ENCODE measurements at places on chromosomes 6 and 20.

DNA sequence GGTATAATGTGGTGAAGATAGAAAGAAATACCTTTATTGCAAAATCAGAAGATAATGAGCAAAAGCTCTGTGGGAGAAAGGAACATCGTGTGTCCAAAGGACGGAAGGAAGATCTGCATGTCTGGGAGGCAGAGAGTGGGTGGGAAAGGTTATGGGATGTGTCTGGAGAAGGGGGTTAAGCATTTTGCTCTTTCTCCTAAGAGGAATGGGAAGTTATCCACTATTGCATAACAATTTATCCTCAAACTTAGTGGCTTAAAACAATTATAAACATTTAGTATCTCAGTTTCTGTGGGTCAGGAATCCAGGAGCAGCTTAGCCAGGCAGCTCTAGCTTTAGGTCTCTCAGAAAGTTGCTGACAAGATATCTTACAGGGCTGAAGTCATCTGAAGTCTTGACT, 229.1 kb upstream of the CITED2 start:
- no peak for DNase-seq
- no peak overlapping the region for H3K4me3 ChIP-seq
- no peaks in the 10 kb centered on the region for H3K36me3 ChIP-seq
- H3K4me1 ChIP-seq: peaks cover 32% of the 10 kb centered on the region
- no peaks in the 10 kb centered on the region for H3K27me3 ChIP-seq
- no peak overlapping the region for H3K27ac ChIP-seq

DNA sequence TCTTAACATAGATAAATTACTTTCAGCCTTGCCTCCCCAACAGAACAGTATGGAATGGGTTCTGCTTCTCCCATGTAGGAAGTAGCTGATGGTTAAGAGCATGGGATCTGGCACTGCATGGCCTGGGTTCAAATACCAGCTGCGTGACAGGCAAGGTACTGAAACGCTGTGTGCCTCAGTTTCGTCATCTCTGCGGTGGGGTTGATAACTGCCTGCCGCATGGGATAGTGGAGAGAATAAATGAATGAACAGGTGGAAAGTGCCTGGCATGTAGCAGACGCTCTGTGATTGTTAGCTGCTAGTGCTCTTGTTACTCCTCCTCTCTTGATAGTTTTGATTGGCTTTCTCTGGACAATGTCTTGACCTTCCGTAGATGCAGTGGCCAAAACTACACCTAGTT, 213.3 kb downstream of the ZDHHC14 start:
- peaks cover 5% of the 10 kb centered on the region for H3K4me1 ChIP-seq
- no peak overlapping the region for H3K4me3 ChIP-seq
- no peaks in the 10 kb centered on the region for H3K27me3 ChIP-seq
- peak; percentile 68 for DNase-seq
- H3K27ac ChIP-seq: no peak overlapping the region
- no peaks in the 10 kb centered on the region for H3K36me3 ChIP-seq

DNA sequence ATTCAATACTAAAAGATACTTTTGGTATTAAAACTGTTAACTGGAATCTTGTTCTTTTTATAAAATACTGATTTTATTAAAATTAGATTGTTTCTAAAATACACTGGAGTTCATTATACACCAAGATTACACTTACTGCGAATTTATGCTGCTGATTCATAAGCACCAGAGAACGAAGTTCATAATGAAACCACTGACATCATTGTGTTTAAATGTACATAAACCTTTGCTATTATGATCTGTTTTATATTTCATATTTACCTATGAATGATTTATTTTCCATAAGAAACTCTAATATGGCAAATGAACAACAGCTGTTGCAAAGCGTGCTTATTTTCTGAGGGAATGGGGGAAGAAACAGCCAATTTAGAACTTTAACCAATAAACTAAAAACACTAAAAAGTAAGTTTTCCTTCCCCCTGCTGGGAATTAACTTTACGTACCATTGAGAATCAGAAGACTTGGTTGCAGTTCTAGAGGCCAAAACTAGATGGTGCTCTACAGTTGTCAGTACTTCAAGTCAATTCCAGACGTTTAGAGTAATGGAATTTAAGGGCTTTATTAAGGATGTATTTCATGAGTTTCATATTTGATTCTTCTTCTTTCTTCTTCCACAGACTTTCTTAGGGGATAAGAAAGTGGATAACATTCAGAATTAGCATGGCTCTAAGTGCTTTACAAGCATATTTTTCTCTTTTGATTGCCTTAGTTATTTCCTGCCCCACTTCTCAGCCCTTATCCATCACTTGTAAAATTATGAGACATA, 30.8 kb upstream of the COL19A1 start:
- peak overlapping the region; percentile 44 for H3K4me3 ChIP-seq
- H3K27me3 ChIP-seq: peaks cover 49% of the 10 kb centered on the region
- no peaks in the 10 kb centered on the region for H3K4me1 ChIP-seq
- no peaks in the 10 kb centered on the region for H3K36me3 ChIP-seq
- no peak for DNase-seq

DNA sequence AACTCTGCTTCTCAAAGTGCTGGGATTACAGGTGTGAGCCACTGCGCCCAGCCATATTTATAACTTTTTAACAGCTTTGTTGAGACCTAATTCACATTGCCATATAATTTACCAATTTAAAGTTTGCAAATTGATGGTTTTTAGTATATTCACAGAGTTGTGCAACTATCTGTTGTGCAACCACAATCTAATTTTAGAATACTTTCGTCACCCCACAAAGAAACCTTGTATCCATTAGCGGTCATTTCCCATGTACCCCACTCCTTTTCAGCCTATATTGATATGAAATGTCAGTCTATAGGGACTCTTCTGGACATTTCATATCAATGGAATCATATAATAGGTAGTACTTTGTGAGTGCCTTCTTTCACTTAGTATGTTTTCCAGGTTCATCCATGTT, 55.8 kb downstream of the FOXO3 start:
- no peak overlapping the region for H3K27ac ChIP-seq
- H3K27me3 ChIP-seq: no peaks in the 10 kb centered on the region
- no peak for DNase-seq
- H3K4me1 ChIP-seq: peaks cover 73% of the 10 kb centered on the region
- peaks cover 7% of the 10 kb centered on the region for H3K36me3 ChIP-seq

GRCh38 chr20:49631061-49631716, 63.3 kb upstream of the PTGIS start:
- peaks cover 8% of the 10 kb centered on the region for H3K4me1 ChIP-seq
- H3K27me3 ChIP-seq: peaks cover 2% of the 10 kb centered on the region
- H3K36me3 ChIP-seq: peaks cover 23% of the 10 kb centered on the region
- DNase-seq: no peak
- peak overlapping the region; percentile 62 for H3K27ac ChIP-seq

DNA sequence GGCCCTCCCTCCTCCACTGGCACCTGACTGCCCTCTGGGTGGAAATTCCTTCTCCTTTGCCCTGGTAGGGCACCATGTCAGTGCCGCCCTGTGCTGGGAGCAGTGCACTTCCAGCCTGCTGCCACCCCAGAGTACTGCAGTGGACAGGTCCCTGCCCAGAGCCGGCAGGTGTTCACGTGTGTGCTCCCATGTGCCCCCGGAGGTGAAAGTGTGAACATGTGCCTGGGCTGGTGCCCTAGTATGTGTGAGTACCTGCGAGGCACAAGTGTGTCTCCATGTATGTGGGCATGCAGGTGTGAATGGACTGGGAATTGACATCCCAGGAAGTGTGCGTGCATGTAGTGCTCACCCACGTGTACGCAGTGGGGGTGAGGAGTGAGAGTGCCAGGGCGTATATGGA, 29.4 kb downstream of the SDCBP2 start:
- no peaks in the 10 kb centered on the region for H3K4me1 ChIP-seq
- peaks cover 9% of the 10 kb centered on the region for H3K36me3 ChIP-seq
- H3K27ac ChIP-seq: no peak overlapping the region
- no peak for DNase-seq

DNA sequence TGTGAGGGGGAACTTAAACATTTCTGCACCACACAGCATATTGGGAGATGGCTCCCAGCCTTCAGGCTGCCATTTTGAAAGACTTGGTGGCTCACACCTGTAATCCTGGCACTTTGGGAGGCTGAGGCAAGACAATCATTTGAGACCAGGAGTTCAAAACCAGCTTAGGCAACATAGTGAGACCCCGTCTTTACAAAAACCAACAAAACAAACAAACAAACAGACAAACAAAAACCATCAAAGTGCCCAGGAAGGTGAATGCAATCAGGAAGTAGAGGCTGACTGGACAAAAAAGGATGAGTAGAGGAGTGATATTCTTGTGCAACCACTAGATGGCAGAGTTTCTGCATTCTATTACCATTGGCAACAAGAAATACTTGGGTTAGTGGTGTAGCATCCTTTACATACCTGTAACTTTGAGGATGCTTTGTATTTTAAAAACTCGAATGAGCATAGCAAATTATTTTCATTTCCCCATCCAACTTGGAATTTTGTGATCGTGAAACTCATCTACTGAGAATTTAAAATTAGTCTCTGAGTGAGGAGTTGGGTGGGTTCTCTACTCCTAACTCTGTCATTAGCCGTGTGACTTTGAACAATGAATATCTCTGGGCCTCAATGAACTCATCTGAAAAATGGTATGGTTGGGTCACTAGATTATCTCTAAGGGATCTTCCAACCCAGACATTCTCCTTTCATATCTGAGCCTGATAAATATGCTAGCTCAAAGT, 84.4 kb downstream of the CRYBG1 start:
- H3K27me3 ChIP-seq: peaks cover 43% of the 10 kb centered on the region
- no peak overlapping the region for H3K27ac ChIP-seq

- H3K4me1 ChIP-seq: no peaks in the 10 kb centered on the region
- DNase-seq: no peak
- H3K36me3 ChIP-seq: no peaks in the 10 kb centered on the region
- no peaks in the 10 kb centered on the region for H3K27me3 ChIP-seq
Measured at GRCh38 chr6:164252948-164253347, 838.4 kb downstream of the QKI start.

DNA sequence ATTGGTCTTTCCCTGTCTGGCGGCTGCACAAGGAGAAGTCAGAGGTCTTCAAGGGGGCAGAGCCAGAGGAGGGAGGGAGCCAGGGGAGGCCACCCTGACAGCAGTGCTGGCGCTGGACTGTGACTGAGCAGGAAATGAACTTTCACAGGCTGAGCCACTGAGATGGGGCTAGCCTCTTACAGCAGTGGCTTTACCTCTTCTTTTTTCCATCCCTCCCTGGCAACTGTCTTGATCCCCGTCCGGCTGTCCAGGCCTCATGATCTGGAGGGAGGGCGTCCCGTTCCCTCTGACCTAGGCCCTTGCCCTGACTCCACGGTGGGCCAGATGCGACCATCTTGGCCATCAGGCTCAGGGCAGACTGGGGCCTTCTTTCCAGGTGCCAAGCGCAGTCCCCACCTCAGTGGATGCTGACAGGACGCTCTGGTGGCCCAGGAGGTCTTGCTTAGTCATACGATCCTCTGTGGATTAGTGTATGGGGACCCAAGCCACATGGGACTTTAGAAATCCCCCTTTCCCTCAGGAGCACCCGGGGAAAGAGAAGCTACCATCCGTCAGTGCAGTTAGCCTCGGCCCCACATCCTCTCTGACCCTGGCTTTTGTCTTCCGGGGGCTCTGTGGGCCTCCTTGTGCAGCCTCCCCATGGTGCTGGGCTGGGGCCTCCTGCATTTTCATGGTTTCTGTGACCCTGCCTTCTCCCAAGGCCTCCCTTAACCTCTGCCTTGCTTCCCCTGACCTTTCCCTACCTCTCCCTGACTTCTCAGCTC, 57.4 kb upstream of the CCDC167 start:
- no peak for DNase-seq
- H3K4me3 ChIP-seq: no peak overlapping the region
- H3K4me1 ChIP-seq: peaks cover 22% of the 10 kb centered on the region
- no peaks in the 10 kb centered on the region for H3K36me3 ChIP-seq
- no peak overlapping the region for H3K27ac ChIP-seq

DNA sequence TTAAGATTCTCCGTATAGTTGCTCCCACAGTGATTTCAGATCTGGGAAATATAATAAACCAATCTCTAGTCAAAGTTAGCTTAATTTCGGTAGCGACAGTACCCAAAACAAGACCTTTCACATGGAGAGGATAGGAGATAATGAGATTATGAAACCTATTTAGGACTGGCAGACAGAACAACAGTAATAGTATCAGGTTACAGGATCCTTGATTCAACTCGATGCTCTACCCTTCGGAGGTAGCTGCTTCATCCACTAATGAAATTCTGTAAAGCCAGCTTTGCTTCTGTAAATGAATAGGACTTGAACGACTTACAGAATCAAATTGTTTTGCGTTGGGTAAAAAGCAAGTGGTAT, 534 bp upstream of the AKIRIN2 start:
- H3K4me3 ChIP-seq: peak overlapping the region; percentile 99
- peaks cover 1% of the 10 kb centered on the region for H3K36me3 ChIP-seq
- H3K27ac ChIP-seq: peak overlapping the region; percentile 98
- H3K27me3 ChIP-seq: no peaks in the 10 kb centered on the region

DNA sequence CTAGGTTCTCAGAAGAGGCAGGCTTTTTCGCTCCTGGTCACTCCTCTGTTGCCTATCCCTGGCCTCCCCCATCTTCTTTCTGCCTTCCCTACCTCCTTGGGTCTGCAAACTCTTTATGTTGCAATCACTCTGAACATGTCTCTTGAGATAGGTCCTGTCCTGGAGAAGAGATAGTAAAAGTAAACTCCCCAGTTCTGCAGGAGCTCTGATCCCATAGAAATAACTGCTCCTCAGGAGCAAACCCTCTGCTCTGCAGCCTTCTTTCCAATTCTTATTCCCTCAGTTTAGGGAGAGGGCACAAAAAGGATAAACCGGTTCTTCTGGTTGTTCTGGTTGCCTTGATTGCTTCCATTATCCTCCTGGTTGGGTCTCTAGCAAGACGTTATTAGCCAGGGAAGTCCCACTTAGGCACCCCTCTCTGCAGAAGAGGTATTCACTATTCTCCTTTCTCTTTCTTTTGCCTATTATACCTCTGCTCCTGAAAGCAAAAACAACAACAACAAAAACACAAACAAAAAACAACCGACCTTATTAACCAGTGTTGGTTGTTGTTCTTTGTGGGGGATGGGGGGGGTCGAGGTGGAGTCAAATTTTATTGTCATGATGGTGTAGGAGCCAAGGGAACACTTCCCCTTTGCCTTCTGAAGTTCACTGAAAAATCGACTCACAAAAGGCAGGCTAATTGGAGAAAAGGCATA, 973 bp downstream of the TRIM38 start:
- peak overlapping the region; percentile 68 for H3K4me3 ChIP-seq
- DNase-seq: no peak
- peaks cover 44% of the 10 kb centered on the region for H3K4me1 ChIP-seq
- peak overlapping the region; percentile 70 for H3K27ac ChIP-seq
- no peaks in the 10 kb centered on the region for H3K27me3 ChIP-seq
- H3K36me3 ChIP-seq: peaks cover 23% of the 10 kb centered on the region

Data from osteocyte (in vitro differentiated cells).